ENCODE measurements at places on chromosomes 2 and 18.
A peak's percentile ranks its signal among the peaks of the same experiment; 100 is the strongest.

GRCh38 chr2:238376884-238377391 is 49.8 kb upstream of the ASB1 start:
- peaks cover 4% of the 10 kb centered on the region for H3K36me3 ChIP-seq
- no peak overlapping the region for H3K27ac ChIP-seq
- H3K4me3 ChIP-seq, result no peak overlapping the region
- DNase-seq, result no peak

DNA sequence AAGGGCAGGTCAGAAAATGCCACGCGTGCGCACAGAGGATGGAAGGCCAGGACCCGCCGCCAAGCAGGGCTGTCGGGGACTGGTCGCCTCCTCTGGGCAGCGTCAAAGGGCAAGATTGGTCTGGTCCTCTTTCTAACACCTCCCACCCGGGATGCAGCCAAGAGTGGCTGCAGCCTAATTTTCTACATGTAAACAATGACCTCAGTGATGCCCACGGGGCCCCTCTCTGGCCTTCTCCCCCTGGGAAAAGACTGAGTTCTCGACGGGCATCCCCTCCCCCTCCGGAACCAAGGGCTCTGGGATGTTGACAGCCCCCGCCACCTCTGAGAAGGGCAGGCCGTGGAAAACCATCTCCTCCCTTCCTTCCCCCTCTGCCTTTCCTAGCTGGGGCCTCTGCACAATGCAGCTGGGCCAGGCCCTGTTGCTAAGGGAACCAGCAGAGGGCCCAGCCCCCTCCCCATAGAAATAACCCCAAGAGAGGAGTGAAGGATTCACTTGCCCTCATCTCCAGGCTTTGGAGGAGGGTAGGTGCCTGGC is 80.0 kb upstream of the ZNF532 start:
- no peak overlapping the region for H3K27ac ChIP-seq
- no peaks in the 10 kb centered on the region for H3K36me3 ChIP-seq

- H3K27me3 ChIP-seq, result peaks cover 15% of the 10 kb centered on the region
- H3K36me3 ChIP-seq, result no peaks in the 10 kb centered on the region
- H3K4me3 ChIP-seq, result no peak overlapping the region
- H3K4me1 ChIP-seq, result no peaks in the 10 kb centered on the region
Measured at GRCh38 chr18:58481321-58482180, 147.3 kb downstream of the ALPK2 start.

GRCh38 chr2:240960309-240960970 is 38.0 kb upstream of the SNED1 start:
- DNase-seq, result peak; percentile 4
- H3K4me3 ChIP-seq, result no peak overlapping the region
- no peaks in the 10 kb centered on the region for H3K4me1 ChIP-seq
- H3K36me3 ChIP-seq, result no peaks in the 10 kb centered on the region

DNA sequence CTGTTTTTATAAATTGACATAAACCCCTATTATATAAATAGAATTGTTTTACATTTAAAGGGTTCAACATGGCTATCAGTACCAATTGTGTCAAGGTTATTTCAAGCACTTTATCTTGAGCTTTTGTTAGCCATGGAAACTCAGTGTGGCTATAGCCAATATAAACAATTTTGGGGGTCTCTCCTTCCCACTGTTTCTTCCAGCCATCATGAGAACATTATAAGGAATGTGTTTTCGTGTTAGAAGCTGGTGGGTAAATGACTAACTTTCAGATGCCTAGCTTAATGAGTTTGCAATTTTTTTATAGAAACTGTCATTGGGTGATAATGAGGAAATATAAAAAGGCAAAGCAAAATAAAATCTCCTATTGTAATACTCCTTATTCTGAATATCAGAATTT is 153.5 kb upstream of the FOSL2 start:
- peaks cover 4% of the 10 kb centered on the region for H3K4me1 ChIP-seq
- no peak overlapping the region for H3K4me3 ChIP-seq
- no peak overlapping the region for H3K27ac ChIP-seq
- DNase-seq, result no peak
- H3K27me3 ChIP-seq, result no peaks in the 10 kb centered on the region

- DNase-seq, result no peak
- no peaks in the 10 kb centered on the region for H3K27me3 ChIP-seq
- no peaks in the 10 kb centered on the region for H3K36me3 ChIP-seq
- H3K27ac ChIP-seq, result no peak overlapping the region
- no peaks in the 10 kb centered on the region for H3K4me1 ChIP-seq
Measured at GRCh38 chr2:19021721-19022120, 336.7 kb downstream of the OSR1 start.

- no peaks in the 10 kb centered on the region for H3K36me3 ChIP-seq
- H3K4me3 ChIP-seq, result no peak overlapping the region
- H3K27me3 ChIP-seq, result no peaks in the 10 kb centered on the region
- no peak for DNase-seq
- no peaks in the 10 kb centered on the region for H3K4me1 ChIP-seq
- no peak overlapping the region for H3K27ac ChIP-seq
Measured at GRCh38 chr2:23418461-23418911, 33.5 kb downstream of the KLHL29 start.

DNA sequence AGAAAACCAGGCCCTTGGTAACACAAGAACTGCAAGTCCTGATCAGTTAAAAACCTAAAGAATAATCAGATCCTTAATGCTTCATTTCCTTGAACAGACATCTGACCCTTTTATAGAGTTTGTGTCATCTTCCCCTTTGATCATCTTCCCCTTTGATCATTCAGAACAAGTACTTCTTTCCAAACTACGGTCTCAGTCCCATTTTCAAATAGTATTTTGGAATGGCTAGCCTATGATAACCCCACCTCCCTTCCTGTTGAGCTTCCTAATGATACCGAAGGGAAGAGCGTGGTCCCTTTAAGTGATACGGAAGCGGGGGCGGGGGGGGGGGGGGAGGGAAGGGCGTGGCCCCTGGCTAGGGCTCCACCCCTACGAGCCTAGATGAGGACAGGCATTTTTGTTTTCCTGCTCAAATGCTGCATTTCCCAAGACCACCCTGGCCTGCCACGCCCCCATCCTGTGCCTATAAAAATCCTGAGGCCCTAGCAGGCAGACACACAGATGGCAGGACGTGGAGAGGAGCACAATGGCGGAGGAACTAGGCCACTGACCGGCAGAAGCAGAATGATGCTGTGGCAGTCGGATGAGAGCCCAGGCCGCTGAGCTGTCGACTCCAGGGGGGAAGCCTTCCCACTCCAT is 24.1 kb upstream of the CHRNA1 start:
- H3K36me3 ChIP-seq, result no peaks in the 10 kb centered on the region
- peaks cover 19% of the 10 kb centered on the region for H3K4me1 ChIP-seq
- H3K27me3 ChIP-seq, result no peaks in the 10 kb centered on the region
- peak overlapping the region; percentile 67 for H3K27ac ChIP-seq

DNA sequence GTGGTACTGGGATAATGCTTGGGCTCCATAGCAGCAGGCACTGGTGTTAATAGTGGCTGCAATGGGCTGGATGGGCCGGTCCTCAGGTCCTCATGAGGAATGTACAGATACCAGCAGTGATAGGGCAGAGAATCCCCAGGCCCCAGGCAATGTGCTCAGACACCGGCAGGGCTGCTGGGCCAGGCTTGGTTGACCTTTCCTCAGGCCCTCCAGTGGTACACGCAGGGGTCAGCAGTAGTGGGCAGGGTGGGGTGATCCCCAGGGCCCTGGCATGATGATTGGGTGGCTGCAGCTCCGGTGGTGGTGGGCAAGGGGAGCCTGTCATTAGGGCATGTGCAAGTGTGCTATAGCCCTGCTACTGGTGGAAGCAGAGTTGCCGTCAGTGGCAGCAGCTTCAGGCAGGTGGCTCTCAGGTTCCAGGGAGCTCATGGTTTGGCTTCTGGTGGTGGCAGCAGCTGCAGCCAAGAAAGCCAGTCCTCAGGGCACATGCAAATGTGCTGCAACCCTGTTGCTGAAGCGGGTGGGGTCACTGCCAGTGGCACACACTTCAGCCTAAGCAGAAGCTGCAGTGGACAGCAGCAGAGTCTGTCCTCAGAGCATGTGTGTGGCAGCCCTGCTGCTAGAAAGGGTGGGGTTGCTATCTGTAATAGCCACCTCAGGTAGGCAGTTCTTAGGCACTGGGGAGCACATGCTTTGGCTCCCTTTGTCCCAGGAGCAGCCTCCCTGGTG is 56.8 kb downstream of the CCNT2 start:
- peaks cover 11% of the 10 kb centered on the region for H3K4me1 ChIP-seq
- H3K27ac ChIP-seq, result no peak overlapping the region
- peaks cover 4% of the 10 kb centered on the region for H3K27me3 ChIP-seq
- H3K36me3 ChIP-seq, result peaks cover 33% of the 10 kb centered on the region

GRCh38 chr2:196487417-196487816 is 152.1 kb upstream of the CCDC150 start:
- H3K36me3 ChIP-seq, result no peaks in the 10 kb centered on the region
- DNase-seq, result no peak
- peaks cover 31% of the 10 kb centered on the region for H3K27me3 ChIP-seq
- no peak overlapping the region for H3K27ac ChIP-seq
- no peaks in the 10 kb centered on the region for H3K4me1 ChIP-seq
- no peak overlapping the region for H3K4me3 ChIP-seq

DNA sequence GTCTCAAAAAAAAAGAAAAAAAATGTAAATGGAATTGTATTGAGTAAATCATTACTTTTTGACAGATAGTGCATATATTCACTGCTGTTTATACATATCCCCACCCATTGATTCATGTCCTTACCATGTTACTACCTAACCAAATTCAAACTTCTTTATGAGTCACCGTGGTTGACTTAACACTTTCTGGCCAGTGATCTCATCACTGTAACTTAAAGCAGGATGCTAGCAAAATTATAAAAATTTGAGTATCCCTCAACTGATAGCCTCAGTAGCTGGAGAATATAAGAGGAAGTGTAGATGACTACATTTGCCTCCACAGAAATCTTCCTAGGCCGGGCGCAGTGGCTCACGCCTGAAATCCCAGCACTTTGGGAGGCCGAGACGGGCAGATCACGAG is 13.4 kb downstream of the CNOT9 start:
- H3K36me3 ChIP-seq, result peaks cover 69% of the 10 kb centered on the region
- H3K4me1 ChIP-seq, result peaks cover 33% of the 10 kb centered on the region
- H3K4me3 ChIP-seq, result no peak overlapping the region
- no peaks in the 10 kb centered on the region for H3K27me3 ChIP-seq
- peak overlapping the region; percentile 77 for H3K27ac ChIP-seq
- no peak for DNase-seq

DNA sequence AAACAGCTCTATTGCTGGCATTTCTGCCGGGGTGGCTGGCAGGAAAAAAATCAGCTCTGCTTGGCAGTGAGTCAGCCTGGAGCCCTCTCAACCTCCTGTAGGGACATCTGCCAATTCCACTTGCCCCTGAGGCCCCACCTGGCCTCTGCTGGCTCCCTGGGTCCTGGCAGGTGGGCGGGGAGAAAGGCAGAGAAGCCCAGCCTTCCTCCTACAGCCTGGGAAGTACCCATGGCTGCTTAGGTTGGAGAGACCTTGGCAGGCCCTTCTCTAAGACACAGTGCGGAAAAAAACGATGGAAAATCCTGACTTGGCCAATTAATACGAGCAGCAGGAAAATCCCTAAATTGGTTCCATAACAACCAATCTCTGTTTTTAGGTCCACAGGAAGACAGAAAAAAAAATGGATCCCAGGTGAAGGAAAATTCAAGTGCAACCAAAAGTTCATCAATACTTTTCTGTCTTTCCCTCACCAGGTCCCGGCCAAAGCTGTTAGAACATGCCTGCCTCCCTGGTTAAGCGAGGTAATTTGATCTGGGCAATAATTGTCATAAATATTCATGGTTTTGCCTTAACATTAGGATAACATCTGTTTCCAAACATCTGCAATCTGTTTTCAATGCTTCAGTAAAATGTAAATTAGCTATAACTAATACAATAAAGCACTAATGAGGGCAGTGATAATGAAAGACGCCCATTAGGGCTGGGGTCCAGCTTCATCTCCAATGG is 245.9 kb downstream of the TFCP2L1 start:
- H3K4me3 ChIP-seq, result no peak overlapping the region
- DNase-seq, result no peak
- H3K36me3 ChIP-seq, result no peaks in the 10 kb centered on the region
- no peak overlapping the region for H3K27ac ChIP-seq

DNA sequence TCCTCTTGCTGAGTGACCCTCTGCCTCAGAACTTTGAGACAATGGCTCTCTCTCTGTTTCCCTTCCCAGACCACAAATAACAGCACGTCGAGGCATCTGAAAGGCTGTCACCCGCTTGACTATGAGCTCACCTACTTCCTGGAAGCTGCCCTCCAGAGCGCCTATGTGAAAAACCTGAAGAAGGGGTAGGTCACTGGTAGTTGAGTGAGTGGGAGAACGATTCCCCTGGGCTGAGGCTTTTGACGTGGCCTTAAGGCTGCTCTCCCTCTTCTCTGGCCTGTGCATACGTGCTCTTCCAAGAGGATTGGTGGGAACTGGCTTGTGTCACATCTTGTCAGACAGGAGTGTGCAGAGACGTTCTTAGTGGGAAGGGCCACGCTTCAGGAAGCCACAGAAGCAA is 63.1 kb upstream of the MCFD2 start:
- peak; percentile 14 for DNase-seq
- H3K27me3 ChIP-seq, result no peaks in the 10 kb centered on the region
- peaks cover 74% of the 10 kb centered on the region for H3K36me3 ChIP-seq
- peak overlapping the region; percentile 84 for H3K27ac ChIP-seq
- H3K4me3 ChIP-seq, result peak overlapping the region; percentile 31

DNA sequence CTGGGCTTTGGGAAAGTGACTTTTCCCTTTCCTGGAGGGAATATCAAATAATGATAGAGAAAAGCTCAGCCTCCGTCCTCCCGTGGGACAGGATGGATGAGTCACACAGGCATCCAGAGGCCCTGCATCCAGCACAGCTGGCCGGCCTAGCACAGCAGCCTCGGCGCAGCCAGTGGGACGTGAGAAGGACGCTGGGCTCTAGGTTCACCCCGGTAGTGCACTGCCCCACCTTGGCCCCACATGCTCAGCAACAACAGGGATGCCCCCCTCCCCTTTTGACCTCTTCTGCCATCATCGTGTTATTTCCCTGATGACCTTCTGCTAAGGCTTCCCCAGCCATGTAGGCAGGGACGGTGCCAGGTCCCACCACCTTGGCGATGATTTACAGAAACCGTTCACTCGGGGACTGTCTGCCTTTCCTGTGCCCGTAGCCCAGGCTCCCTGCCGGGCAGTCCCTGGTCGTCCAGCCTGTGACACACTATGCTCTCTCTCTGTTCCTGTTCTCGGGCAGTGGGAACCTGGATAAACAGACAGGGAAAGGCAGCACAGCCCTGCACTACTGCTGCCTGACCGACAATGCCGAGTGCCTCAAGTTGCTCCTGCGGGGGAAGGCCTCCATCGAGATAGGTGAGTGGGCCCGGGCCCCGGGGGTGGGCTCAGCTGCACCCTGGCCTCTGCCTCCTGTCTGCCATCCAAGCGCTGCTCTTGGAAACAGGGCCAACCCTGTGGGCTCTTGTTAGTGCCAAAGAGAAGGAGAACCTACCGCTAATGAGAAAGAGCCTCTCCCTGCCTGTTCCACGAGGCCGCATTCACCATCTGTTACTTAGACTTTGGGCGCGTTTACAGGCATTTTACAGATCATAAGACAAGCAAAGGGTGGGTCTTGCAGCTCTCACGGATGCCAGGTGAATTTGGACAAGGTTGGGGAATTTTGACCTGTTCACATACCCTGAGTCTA is 44.6 kb downstream of the ITGB1BP1 start:
- no peak overlapping the region for H3K4me3 ChIP-seq
- no peaks in the 10 kb centered on the region for H3K4me1 ChIP-seq
- no peaks in the 10 kb centered on the region for H3K27me3 ChIP-seq
- no peak overlapping the region for H3K27ac ChIP-seq
- DNase-seq, result no peak
